CD14-positive monocyte (primary cell): ENCODE measurements at places on chromosomes 12 and 14.

DNA sequence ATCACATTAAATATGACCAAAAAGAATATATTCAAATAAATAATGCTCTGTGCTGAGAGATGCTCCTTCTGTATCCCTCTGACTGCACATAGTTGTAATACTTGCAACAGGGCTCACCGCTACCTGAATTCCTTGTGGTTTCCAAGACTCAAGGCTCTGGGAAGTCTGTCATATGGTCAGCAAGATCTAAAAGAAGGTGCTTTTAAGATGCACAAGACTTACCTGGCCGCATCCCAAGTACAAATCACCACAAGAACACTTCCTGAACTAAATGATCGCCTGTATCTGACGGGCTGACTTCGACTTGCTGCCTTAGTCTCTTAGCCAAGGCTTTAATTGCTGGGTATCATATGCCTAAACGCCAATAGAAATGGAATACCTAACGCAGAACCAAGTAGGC lies 67.2 kb downstream of the HECTD4 start:
- no peak for DNase-seq

DNA sequence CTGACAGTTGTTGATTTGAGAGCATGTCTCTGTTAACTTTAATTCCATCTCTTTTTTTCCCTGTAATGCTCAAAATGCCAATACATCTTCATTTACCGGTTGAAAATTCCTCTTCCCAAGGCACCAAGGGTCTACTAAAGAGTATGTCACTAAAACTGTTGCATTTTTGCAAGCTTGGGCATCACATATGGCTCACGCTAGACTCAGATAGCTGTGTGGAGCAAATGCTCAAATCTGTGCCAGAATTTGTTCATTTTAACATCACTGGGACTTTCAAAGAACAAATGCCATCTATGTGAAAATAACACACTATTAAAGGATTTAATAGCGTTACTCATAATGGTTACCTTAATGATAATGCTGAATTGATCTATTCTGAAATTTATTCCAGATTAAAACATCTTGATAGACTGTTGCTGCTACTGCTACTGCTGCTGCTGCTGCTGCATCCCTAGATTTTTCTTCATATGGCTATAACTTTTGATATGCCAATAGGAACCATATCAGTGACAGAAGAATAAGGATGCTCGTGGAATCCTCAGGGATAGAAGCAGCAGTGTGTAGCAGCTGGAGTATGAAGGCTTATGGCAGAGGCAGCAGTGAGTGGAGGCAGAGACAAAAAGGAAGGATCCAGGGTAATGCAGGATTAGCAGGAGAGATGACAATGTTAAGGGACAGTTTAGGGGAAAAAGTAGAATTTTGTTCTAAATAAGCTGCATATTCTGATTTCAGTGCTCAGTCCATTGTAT lies 57.3 kb downstream of the MGAT4C start:
- no peak for DNase-seq

DNA sequence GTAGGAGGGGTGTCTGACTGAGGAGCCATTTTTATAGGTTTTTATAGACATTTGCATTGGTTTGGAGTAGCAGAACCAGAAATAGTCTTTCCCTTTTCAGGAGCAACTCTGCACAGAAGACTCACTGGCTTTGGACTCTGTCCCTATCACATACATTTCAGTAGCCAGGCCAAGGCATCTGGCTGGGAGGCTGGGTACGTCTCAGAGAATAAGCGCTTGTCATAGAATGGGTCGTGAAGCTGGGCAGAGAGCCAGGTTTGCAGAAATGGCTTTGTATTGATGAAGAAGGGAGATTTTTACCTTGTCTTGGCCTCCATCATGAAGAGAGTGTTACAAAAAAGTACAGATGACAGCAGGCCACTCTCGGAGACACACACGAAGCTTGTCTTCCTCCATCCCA lies 98.6 kb downstream of the CACNA1C start:
- DNase-seq = no peak

DNA sequence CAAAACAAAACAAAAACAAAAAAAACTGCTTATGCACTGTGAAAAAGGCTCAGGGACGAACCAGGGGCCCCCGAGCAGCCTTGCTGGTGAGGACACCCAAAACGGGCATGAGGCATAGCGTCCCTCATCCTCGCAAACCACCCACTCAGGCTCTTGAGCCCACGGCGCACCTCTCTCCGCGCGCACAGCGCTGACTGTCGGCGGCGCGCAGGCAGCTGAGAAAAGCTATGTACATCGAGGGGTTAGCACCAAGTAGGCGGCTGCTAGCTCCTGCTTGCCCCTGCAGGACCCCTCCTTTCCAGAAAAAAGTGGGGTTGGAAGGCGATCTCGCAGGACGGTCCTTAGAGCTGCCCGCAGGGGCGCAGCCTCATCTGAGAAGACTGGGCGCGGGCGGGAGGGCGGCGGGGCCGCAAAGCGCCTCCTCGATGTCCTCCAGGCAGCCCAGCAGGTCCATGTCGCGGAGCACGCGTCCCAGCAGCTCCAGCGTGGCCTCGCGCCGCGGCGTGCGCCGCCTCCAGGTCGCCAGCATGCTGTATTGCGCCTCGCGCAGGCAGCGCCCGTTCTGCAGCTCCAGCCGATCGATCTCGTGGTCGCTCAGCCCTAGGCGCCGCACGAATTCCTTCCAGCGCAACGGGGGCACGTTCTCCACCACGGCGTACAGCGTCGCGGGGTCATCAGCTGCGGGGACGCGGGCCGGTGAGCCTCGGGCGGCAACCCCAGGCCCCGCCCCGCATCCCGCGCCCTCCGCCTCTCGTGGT lies 12.8 kb downstream of the TNFRSF1A start:
- no peak for DNase-seq

- no peak for DNase-seq
Measured at GRCh38 chr12:104519190-104520019, 62.7 kb downstream of the CHST11 start.

GRCh38 chr12:48970702-48971334 lies 717 bp downstream of the WNT10B start:
- DNase-seq = no peak

DNA sequence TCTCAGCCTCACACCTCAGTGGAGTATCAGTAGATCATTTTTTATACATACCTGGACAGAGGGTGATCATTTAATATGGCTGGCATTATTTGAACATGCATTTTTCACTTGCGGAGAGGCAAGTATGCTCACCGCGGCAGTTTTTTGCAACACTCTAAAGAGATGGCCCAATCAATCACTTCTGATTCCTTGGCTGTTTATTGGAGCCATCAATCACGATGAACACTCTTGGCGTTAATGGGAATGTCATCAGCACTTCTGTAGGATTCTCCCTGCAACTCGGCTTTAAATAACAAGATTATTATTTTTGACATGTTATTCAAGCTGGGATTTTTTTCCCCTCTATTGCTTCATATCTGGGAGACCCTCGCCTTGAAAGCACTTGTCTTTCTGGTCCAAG lies 46.9 kb upstream of the SLC24A4 start:
- no peak for DNase-seq

DNA sequence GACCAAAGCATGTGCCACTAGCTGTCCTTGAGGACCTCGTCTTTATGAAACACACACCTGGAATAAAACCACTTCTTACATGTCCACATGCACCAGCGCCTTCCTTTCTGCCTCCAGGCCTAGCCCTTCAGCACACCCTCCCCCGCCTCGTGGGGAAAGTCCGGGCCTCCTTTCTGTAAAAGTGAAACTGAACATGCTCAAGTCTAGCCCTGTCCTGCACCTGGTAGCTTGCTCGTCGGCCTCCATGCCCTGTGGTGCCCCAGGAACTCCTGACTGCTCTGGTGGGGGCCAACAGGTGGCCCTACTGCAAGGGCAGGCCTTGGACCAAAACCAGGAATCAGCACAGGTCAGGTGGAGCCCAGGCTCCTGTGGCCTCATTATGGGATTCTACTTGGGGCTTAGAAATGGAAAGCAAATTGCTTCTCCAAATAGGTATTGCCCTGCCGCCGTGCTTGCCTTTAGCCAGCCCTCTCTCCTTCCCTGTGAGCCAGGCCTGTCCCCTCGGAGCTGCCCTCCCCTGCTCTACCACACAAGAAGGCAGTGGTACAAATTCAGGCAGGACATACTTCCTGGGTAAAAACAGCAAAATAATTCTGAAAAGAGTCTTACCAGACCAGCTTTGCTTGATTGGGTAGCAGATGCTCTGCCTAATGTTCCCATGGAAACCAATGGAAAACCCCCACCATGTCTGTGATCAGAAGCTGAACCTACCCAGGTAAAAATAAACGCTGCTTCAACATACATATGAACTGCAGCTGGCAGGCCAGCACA lies 43.5 kb downstream of the ERH start:
- no peak for DNase-seq

- no peak for DNase-seq
Measured at GRCh38 chr12:5110345-5110744, 66.7 kb downstream of the KCNA5 start.

GRCh38 chr12:94012590-94012989 lies 135.8 kb upstream of the PLXNC1 start:
- DNase-seq = peak; percentile 46

- DNase-seq = peak; percentile 9
Measured at GRCh38 chr12:50401500-50402081, 906 bp downstream of the LARP4 start.

GRCh38 chr14:29548948-29549370 lies 378.7 kb downstream of the PRKD1 start:
- DNase-seq = no peak

DNA sequence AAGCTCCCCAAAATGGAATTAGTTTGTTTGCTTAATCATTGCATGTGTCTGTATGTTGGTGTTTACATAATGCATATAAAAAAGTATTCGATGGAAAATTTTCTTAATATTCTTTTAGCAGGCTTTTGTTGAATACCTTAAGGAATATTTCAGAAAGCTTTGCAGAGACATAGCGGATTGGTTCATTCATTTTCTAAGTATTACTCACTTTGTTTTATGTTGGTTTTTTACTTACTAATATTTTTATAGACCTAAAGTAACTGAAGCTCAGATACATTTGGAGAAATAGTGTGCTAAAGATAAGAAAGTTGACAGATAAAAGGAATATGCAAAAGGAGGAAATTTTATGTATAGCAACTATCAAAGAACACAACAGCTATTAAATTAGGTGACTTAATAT lies 191.0 kb downstream of the ERC1 start:
- no peak for DNase-seq

- DNase-seq = peak; percentile 79
Measured at GRCh38 chr12:104652910-104653309, 196.2 kb downstream of the CHST11 start.

DNA sequence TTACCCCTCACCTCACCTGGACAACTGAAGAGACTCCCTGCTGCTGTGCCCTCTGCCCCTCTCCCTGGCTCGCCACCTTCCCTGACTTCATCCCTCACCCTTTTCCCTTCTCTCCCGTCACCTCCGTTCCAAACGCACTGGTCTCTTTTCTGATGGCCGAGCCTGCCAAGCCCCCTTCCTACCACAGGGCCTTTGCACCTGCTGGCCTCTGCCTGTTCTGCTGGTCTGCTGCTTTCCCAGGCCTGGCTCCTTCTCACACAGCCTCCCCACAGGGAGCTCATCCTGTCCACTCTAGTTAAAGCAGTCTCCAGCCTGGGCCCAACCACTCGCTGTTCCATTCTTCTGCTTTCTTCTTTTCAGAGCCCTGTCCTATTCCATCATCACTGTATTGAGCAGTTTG lies 34.6 kb downstream of the RBM19 start:
- no peak for DNase-seq
